ENCODE measurements at places on chromosomes 3 and 15. TPM values are rescaled to one million over a fixed set of nuclear protein-coding genes. Genes with fewer than 3 reads are reported as not detected.

The XCR1 gene
- not detected for total RNA-seq

The MCTP2 gene
- 3.7 TPM for total RNA-seq

The HGD gene
- total RNA-seq = not detected

DNA sequence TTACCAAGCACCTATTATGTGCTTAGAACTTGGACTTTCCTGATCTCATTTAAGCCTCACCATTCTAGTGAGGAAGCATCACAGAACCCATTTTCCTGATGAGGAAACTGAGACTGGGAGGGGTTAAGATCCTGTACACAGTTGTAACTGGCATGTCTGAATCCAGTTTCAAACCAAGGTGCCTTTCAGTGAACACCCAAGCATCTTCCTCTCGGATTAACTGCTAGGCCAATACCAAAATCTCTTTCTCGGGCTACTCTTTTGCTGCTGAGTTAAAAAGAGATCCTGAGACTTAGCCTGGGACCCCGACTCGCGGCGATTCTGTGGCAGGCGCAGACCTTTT lies 578 bp upstream of the CEMIP start:
- no peak for DNase-seq

- DNase-seq = no peak
Measured at GRCh38 chr15:93066834-93067648, 22.0 kb downstream of the RGMA start.

DNA sequence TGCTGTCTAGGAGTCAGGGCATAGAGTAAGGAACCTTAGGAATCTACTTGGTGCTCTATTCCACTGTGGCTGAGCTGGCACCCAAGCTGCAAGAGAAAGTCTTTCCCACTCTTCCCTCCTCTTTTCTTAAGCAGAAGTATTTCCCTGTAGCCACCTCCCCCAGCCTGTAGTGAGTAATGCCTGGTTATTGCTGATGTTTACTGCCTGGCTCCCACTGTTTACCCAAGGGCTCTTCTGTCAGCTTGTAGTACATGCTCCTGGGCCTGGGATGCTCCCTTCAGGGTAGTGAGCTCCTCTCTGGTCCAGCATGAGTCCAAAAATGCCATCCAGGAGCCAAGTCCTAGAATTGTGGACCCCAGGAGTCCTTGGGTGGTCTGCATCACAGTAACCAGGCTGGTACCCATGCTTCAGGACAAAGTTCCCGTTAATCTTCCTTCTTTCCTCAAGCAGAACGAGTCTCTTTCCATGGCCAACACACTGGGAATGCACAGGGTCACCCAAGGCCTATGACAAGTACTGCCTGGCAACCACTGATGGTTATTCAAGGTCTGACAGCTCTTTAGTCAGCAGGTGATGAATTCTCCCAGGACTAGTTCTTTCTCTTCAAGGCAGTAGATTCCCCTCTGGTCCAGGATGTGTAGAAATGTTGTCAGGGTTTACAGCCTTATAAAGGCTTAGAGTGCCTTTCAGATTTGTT lies 17.6 kb downstream of the GALK2 start:
- no peak for DNase-seq

GRCh38 chr3:5275529-5275928 lies 88.0 kb downstream of the EDEM1 start:
- no peak for DNase-seq

DNA sequence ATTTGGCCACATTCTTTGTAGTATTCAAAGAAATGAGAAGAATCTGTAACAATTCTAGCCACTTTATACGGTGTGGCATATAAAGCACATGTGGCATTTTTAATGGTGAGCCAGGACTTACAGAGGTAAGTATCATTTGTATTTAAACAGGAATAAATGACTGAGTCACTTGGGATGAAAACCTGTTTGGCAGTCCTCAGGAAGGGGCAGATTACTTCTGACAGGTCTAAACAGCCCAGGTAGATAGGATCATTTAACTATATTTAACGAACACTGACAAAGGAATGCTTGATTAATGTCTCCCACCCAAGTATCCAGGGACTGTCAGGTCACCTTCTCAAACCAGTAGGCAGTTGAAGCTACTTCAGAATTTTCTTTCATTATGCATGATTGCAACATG lies 241.5 kb upstream of the SATB1 start:
- DNase-seq = no peak

DNA sequence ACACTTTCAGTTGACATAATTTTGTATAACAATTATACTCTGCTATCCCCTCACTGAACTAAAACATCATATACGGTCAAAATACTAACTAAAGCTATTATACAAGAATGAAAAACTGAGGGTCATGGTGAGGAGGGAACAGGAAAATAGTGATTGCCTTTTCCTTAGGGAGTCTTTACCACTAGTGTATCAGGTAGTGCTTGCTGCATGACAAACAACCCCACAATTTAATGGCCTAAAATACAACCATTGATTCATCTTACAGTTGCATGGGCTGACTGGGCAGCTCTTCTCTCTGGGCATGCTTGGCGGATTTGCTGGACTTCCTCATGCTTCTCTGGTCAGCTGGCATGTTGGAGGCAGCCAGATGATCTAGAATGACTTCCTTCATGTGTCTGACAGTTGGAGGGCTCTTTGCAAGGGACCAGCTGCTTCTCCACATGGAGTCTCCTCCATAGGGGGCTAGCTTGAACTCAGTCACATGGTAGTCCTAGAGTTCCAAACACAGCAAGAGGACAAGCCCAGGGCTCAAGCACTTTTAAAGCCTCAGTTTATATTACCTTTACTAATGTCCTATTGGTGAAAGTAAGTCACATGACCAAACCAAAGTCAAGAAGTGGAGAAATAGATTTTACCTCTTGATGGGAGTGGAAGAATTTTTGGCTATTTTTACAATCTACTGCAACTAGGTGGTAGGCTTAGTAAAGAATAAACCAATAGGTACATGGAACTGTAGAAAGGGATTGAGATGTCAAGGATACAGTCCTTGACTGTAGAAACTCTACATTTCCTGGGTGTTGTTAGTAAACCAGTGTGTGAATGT lies 18.8 kb downstream of the THAP10 start:
- no peak for DNase-seq

The PRTG gene
- total RNA-seq = 2.9 TPM

DNA sequence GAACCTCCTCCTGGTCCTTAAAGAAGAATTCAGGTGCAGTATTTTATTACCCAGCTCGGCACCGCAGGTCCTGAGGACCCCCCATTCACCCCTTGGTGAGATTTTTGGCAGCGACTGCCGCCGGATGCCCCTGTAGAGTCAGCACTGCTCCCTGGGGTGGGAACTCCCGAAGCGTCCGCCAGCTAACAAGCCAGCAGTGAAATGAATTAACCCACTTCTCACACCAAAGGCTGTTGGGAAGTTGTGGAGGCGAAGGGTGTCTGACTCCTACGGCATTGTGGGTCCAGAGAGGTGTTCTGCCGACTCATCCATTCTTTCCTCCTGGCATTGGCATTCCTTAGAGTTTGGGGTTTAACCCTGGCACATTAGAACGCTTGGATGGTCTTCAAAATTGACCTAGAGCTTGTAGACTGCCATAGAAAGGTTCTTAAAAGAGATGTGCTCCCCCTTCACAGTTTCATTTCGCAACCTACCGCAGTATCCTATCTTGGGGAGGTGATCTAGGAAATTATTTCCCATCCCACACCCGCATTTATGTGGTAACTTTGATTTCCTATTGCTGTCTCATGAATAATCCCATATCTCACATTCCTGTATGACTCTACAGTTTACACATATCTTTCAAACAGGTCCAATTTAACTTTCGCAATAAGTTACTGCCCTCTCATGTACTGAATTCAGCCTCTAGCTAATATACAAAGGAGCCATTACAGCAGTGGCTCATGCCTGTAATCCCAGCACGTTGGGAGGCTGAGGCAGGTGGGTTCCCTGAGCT lies 879 bp upstream of the EIF5A2 start:
- peak; percentile 62 for DNase-seq

DNA sequence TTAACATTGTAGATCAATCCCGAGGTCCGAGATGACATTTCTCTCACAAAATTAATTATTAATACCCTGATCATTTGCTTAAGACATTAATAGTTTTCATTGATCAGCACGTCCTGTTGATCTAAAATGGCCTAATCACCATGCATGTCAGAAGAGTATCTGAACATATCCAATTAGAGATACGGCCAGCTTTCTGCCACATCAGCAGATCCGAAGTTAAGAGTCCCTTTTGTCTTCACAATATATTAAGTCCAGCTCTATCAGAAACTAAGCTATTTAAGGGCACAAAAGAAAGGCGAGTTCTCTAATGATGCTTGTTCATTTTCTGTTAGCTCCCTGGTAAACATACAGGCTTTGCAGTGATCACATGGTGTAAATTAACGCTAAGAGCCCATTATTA lies 470.3 kb downstream of the CNTN4 start:
- DNase-seq = no peak

DNA sequence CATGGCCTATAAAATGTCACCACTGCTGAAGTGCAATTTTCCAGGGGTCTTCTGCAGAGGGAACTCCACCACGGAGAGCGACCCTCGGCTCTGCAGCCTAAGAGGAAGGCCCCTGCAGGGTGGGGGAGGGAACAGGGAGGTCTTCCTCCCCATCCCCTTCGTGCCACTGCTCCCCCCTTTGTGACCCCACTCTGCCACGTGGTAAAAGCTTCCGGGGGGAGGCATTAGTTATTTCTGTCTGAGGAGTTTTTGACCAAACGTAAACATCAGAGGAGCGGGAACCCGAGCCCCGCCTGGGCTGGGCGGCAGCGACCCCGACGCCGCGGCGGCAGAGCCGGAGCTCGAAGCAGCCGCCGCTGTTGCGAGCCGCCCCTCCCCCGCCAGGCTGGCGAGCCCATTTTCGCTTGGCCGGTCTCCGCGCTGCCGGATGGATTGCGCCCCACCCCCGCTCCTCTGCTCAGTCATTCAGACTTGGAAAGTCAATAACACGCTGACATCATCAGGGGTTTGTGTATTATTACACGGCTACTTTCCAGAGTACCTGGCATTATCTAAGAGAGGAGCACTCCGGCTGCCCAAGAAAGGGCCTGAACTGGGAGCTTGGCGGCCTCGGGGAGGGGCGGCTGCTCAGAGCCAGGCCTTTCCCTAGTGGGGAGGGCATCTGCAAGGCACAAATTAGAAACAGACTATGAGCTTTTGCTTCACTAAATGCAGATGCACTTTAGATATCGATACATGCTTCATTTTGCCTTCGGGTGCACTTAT lies 162.5 kb upstream of the TBL1XR1 start:
- DNase-seq = peak; percentile 97

GRCh38 chr3:44665173-44665572 lies 16.6 kb downstream of the ZNF35 start:
- DNase-seq = no peak

DNA sequence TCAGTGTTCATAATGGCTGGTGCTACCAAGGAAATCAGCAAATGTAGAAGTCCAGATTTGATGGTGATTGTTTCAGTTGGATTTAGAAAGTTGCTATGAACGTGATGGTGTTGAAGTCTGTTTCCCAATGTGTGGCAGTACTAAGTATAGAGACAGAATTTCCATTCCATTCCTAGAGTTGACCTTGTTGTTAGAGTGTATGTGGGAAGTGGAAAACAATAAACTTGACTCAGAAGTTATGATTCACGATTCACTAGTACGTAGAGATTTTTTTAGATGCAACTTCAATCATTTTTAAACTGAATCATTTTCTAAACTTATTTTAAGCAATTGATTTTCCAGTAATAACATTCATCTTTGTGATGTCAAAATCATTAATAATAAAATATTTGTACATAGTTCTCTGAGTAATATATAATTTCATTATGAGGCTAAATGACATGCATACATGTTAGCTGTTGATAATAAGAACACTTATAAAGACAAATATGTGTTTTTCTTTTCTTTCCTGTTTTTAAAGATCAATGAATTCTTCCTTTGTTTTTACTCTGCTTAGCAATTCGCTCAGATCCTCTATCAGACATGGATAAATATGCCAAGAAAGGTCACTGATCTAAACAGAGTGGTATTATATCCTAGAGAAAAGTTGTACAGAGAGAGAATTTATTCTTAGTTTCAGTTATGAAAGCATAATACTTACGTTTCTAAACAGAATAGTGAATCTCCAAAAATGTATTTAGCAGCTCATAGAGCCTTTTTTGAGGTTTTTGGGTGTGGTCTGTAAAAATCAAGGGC lies 108.8 kb upstream of the GPR149 start:
- no peak for DNase-seq

DNA sequence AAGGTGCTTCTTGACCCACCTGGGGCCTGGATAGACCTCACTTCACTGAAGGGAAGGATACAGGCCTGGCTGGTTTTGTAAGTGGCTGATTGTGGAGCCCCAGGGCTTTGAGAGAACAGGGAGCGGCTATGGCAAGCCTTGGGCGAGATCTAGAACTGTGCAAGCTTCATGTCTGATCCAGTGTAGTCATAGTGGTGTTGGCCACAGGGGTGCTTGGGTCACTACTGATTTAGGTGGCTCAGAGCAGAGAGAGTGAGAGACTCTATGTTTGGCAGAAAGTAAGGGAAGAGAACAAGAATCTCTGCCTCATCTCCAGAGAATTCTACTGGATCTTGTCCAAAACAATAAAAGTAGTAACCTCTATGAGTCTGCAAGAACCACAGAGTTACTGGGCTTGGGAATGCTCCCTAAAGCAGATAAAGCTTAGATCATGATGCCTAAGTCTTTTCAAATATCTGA lies 394.2 kb upstream of the EPHA3 start:
- no peak for DNase-seq

DNA sequence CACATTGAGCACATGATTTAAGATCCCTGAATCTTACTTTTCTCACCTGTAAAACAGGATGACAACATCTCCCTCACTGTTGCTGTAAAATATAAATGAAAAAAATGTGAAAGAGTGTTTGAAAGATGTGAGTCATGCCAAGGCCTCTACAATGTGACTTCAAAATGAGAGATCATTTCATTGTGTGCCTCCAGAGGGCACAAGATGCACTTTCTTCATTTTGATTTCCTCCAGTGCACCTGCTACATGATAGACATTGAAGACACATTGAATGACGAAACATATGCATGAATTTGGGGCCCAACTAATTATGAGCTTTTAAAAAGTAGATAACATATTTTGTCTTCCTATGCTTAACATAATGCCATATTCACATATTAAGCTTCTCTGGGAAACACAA lies 170.3 kb downstream of the MOBP start:
- DNase-seq = peak; percentile 33

The LRRN1 gene
- not detected for total RNA-seq

The NPAP1 gene
- total RNA-seq = 0.03 TPM

GRCh38 chr3:177889652-177890358 lies 646.4 kb upstream of the KCNMB2 start:
- DNase-seq = no peak

The SPTSSB gene
- not detected for total RNA-seq

The ENTPD3 gene
- not detected for total RNA-seq

The LMCD1 gene
- total RNA-seq = 14.5 TPM

GRCh38 chr3:11564577-11565001 lies 79.1 kb downstream of the VGLL4 start:
- DNase-seq = no peak

- DNase-seq = peak; percentile 62
Measured at GRCh38 chr3:32569540-32570420, 878 bp downstream of the DYNC1LI1 start.

- DNase-seq = no peak
Measured at GRCh38 chr3:171353423-171353822, 106.8 kb downstream of the TNIK start.

The GOLGA6A gene
- 0.06 TPM for total RNA-seq

The DNAH12 gene
- total RNA-seq = 0.06 TPM
